ENCODE measurements at places on chromosomes 2 and 18.

- DNase-seq, result no peak
These were observed 57.7 kb downstream of the CIB4 start for GRCh38 chr2:26583381-26583911.

- no peak for DNase-seq
These were observed 219.6 kb downstream of the CYP26B1 start for GRCh38 chr2:71927757-71928715.

DNA sequence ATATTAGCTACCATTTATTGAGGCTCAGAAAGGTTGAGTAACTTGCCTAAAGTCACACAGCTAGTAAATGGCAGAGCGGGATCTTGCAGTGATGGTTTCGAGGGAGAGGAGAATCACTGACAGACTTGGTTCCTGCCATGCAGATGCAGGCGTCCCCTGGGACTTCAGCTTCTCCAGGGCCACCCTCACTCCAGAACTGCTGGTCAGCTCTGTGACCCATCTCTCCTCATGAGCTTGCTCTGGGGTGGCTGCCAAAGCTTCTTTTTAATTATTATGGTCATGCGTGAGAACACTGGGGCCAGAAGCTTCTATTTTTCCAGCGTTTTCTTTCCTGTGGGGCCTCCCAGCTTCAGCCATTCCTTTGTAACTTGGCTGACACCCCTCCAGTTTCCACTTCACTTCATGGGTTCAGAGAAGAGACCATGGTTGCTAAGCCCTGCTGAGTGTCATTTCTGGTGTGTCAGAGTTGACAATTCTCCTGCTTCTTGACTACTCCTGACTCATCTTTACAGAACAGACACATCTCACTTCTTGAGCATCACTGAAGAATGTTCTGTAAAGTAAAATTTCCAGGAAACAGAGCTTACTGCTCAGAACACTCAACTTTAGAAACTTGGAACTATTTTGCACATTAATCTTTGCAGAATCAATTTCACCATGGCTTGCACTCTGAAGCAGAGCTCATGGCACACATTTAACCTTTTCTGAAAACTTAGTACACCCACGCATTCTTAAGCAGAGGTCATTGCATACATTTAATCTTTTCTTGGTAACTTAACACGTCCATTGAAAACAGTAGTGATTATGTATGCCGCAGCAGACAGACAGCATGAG, 70.4 kb downstream of the IL1R2 start:
- DNase-seq, result no peak

DNA sequence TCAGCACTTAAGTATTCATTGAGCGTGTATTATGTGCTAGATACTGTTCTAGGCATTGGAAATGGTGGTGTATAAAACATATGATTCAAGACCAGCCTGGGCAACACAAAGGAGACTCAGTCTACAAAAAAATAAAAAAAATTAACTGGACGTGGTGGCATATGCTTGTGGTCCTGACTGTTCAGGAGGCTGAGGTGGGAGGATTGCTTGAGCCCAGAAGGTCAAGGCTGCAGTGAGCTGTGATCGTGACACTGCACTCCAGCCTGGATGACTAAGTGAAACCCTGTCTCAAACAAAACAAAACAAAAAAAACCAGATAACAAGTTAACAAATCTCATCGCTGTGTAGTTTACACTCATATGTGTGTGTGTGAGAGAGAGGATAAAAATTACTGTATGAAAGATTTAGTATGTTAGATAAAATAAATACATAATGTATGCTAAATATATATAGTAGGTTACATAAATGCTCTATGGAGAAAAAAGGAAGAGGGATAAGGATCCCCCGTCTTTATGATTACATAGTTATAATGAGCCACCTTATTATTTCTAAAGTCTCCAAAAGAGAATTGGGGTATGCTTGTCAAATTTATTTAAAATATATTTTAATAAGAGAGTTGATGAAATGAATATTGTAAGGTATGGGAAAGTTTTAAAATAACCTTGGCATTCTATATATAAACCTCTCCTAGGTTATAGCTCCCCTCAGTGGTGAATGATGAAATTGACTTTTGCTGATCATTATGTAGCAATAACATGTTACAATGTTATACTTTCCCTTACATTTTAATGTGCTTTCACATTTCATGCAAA, 69.2 kb downstream of the EHBP1 start:
- peak; percentile 25 for DNase-seq

DNA sequence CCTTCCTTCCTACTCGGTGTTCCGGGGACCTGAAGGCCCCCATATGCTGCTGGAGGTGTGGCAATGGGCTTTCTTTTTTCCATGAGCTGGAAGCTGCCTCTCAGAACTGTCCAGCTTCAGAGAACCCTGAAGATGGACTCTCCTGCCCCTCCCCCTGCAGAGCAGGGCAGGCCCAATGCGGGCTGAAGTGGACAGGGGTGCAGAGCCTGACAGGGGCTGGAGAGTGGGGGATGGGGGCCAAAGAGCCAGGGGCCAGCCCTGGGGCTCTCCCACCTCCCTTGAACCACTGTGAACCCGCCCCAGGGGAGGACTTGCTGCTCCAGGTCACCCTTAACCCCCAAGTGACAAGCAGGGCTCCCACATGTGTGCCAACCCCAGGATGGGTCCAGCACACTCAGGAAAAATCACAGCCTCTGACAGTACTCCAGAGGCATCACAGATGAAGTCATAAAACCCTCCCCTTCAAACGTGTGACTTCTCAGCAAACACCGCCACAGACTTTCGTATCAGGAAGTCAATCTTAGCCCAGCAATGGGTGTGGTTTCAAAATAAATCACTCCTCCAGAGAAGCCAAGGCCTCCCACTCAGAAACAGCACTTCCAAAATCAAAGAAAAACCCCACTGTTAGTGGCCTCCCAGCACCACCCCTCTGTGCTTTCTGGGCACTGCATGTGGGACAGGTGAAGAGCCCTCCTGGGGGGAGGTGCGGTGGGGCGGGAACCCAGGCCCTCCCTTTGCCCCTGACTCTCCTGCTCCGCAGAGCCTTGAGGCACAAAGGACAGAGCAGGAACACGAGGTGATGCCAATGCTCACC, 135.8 kb downstream of the HDAC4 start:
- peak; percentile 53 for DNase-seq

DNA sequence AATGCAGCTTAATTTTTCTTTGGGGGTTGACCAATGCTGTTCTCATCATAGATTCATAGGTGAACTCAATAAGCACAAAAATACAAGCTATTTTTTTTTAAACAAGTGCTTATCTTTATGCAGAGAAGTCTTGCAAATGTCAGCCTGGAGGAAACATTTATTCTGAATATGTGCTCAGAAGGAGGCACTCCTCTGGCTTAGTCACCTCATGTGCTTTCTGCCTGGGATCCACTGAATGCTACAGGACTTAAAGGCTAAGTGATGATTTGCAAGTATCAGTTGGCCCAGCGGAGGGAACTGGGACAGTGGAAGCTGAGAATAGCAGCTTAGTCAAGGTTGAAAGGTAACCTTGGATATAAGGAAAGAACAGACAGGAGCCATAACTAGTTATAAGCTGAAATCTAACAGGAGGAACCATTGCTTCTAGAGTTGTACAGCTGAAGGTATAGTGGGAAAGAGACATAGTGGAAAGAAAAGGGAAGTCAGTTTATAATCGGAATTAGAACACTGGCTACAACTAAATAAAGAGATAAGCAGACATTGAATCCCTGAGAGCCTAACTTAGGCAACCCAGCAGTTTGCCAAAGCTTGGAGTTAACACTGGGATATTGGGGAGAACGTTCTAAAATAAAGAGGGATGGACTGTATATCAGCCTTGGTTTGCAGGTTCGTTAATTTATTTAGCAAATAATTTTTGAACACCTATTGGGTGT, 488.7 kb downstream of the SUCLG1 start:
- DNase-seq, result no peak

GRCh38 chr18:36085195-36085594, 17.8 kb upstream of the RPRD1A start:
- DNase-seq, result no peak

DNA sequence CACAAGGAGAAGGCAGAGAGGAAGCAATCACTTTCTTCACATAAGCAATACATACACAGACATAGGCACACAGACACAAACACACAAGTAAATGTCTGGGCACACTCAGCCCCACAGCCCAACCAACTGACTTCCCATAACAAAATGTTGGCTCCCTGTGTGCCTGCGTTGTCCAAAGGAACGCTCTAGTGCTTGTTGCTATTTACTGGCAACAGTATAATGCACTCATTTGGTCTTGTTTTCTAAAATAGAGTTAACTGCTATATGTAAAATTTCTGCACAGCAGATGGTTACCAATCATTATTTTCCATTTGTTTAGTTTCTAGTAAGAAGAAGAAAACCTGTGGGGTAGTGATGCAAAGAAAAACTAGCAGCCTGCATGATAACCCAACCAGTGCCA, 16.5 kb downstream of the FIGN start:
- DNase-seq, result no peak

GRCh38 chr18:32767400-32767799, 5.4 kb downstream of the KLHL14 start:
- DNase-seq, result no peak

DNA sequence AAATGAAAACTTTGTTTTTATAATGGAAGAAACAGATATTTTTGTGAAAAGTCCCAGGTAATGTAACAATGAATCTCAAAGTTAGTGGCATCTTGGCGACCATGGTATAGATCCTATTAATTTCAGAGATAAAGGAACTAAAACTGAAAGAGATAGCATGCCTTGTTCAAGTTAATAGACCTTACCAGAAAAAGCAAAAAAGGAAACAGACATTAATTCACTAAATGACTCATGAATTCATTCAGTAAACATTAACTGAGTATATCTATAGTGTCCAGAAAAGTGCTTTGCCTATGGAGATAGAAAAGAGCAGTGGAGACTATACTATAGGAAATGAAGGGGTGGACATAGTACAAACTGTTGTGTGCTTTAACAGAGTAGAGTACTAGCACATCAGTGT, 763.3 kb downstream of the TRIB2 start:
- DNase-seq, result no peak

DNA sequence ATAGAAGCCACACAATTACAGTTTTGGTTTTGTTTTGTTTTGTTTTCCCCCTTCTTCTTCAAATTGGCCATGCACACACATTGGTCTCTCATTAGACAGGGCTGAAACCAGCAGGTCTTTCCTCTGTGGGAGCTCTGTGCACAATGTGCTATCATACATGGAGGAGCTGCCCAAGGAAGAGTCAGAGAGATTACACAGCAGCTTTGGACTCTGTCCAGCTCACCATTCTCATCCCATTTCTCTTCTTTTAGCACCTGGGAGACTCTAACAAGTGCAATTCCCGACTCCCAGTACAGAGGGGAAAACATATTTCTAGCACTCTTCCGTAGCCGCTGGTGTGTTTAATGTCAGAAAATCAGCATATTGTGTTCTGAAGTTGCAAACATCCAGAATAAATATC, 29.4 kb downstream of the POU3F3 start:
- DNase-seq, result no peak

DNA sequence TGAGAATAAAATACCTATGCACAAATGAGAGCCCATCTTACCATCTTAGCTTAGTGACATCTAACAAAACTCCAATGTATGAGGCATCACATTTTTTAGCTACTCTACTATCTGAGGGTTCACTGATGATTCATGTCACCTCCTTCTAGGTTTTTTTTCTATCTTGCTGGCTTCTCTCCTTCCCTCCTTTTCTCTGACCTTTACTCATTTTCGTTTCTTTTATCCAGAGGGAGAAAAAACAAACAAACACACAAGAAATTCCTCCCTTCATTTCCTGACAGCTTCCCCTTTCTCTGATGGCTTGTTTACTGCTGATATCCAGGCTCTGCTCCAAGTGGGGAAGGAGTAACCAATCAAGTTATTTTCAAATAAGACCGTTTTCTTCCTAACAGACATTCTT, 115.1 kb downstream of the UBE2E3 start:
- no peak for DNase-seq

- no peak for DNase-seq
These were observed 28.4 kb downstream of the EIPR1 start for GRCh38 chr2:3349211-3349693.

- no peak for DNase-seq
These were observed 288.0 kb upstream of the TNP1 start for GRCh38 chr2:217147818-217148217.

DNA sequence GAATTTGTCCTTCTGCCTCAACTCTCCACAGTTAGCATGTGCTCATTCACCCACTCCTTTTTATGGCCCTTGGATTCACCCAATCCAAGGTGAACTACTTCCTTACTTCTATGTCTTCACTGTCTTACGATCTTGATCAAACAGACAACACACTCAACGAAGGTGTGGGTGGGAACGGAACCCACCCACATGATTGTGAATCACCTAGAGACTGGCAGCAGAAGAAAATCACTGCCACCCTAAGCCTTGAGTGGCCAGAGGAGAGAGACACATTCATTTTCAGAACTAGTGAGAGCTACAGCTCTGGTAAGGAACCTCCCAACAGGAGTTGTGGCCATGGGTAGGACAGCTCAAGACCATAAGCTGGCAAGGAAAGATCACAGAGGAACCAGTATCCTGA, 194.3 kb downstream of the PLCL1 start:
- DNase-seq, result no peak

DNA sequence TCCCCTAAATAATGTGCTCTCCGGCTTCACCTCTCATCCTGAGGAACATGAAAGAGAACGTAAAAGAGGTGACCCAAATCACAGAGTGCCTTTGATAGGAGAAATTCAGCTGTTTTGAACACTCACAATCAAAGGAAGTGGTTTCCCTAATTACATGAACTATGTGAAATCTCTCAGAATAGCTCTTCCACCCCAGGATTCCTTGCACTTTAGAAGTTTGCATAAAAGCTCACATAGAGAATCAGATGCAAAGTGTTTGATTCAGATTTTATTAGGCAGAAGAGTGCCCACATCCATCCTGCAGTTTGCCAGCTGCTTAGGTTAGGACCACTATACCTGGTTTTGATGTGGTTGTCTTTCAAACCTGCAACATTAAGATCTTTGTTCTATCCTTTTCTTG, 61.0 kb downstream of the MAP3K20 start:
- DNase-seq, result no peak

DNA sequence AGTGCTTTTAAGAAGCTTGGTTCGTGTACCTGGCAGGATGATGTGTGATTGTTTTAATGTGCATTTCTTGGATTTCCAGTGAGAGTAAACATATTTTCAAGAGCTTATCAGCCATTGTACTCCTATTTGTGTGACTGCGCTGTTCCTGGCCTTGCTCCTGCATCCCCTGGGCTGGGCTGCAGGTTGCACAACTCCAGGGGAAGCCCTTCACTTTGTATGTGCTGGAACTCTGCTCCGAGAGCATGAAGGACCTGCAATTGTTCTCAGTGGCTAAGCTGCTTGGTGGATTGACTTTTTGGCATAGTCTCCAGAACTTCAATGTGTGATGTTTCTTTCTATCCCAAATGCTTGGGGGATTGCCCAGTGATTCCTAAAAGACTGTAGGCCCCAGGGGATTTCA, 18.8 kb downstream of the ATP6V1C2 start:
- DNase-seq, result no peak

DNA sequence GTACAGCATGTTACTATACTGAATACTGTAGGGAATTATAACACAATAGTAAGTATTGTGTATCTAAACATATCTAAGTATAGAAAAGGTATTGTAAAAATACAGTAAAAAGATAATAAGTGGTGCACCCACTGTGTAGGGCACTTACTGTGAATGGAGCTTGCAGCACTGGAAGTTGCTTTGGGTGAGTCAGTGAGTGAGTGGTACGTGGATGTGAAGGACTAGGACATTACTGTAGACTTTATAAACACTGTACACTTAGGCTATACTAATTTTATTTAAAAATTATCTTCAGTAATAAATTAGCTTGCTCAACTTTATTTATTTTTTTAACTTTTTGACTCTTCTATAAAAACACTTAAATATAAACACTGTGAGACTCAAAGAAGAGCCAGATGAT, 82.6 kb downstream of the MTA3 start:
- DNase-seq, result no peak

GRCh38 chr2:169928463-169928864, 101.2 kb downstream of the UBR3 start:
- DNase-seq, result peak; percentile 12

Measured in naive B cell (primary cell).